ENCODE measurements at places on chromosomes 2 and 18.

GRCh38 chr2:189581354-189582139 is 961 bp upstream of the SLC40A1 start:
- DNase-seq: no peak

DNA sequence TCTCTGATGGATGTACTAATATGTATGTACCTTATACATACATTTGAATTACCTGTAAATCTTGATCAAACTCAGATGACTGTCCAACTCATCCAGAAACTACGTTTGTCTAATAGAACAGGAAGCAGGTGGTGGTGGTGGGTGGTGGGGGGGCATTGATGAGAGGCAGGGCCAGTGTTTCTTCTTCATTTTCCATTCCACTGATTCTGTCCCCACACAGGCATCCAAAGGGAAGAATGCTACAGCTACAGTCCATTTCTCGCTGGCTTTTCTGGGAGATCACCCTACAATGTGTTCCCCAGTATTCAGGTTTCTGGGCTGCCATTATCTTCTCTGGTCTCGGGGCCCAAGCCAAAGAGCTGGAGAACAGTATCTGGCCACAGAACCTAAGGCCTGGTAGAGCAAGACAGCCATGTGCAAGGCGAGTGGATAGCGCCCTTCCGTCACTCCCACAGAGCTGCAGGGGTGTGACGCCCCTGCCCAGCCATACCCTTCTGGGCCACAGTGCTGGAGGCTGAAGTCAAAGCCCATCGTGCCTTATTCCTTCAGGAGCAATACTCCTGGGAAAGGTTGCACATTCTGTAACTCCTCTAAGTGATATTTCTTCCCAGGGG is 54.5 kb downstream of the BCL11A start:
- no peak for DNase-seq

- no peak for DNase-seq
These were observed 66.6 kb downstream of the EFEMP1 start for GRCh38 chr2:55856936-55857335.

GRCh38 chr2:240930631-240931318 is 24.6 kb downstream of the CROCC2 start:
- DNase-seq: no peak

DNA sequence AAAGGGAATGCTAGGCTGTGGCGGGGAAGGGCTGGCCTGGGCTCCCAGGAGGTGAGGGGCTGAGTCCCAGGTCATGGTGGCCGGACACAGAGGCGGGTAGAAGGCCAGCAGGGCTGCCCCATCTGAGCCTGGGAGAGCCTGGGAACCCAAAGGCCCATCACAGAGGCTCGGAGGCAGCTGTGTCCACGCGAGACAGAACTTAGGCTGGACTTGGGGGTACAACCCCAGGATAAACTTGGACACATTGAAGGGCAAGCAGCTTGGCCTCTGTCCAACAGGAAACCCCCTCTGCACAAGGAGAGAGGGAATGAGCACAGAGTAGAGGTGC is 95.9 kb downstream of the ZFP36L2 start:
- no peak for DNase-seq

DNA sequence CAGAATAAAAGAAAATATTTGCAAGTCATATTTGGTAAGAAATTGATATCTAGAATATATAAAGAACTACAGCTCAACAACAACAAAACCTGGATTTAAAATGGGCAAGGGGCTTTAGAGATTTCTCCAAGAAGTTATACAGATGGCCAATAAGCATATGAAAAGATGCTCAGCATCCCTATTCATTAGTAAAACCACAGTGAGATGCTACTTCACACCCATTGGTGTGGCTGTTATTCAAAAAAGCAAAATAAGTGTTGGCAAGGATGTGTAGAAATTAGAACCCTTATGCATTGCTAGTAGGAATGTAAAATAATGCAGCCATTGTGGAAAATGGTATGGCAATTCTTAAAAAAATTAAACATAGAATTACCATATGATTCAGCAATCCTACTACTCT is 29.8 kb downstream of the TANK start:
- DNase-seq: no peak

GRCh38 chr2:108621087-108621559 is 86.9 kb downstream of the LIMS1 start:
- peak; percentile 46 for DNase-seq

DNA sequence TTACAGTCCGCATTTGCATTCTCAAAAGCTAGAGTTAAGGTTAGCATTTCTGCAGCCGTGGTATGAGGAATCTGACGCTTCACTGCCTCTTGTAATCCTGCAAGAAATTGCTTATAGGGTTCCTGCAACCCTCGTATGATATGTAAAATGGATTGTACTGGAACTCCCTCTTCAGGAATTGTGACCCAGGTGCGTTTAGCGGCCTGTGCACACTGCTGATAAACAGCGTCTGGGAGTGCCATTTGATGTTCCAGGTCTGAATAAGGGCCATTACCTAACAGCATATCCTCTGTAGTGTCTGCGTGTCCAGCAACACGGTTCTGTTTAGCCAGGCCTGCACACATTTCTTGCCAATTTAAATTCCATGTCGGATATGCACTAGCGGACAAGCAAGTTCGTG is 42.5 kb downstream of the CXCR4 start:
- no peak for DNase-seq

DNA sequence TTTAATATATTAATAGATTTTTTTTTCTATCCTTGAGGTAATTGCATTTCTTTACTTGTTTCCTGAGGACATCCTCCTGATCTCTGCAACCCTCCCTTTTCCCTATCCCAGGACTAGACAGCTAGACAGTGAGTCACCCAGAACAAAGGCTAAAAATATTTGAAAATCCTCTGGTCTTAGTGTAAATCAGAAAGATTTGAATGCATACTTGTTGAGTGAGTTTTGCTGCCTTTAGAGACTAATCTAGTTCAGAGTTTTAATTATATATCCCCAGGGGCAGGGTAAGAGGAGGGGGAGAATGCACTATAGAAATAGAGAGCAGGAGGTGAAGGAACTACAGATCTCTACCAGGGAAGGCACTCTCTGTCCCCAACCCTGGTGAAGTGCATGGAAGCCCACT is 202.3 kb upstream of the TCF4 start:
- no peak for DNase-seq

DNA sequence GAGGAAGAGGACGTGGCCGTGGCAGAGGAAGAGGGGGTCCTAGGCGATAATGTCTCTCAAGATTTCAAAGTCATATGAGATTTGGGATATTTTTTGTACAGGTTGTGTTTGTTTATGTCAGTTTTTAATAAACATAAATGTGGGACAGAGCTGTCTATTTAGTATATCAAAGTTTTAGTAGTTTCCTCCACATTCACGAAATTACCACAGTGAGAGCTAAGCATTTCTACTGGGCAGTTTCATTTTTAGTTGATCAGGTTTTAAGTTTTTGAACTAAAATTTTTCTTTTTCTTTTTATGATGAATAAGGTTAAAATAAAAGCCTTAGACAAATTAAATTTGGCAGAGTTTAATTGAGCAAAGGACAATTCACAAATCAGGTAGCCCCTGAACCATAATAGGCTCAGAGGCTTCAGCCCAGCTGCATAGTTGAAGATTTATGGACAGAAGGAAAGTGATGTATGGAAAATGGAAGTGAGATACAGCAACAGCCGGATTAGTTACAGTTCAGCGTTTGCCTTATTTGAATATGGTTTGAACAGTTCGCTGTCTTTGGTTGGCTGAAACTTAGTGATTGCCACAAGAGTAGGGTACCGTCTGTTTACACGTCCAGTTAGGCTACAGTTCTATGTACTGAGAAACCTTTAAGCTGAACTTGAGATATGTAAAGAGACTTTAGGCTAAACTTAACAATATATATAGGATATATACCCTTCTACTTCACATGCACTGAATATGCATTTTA is 17.1 kb downstream of the SNRPD1 start:
- DNase-seq: no peak

GRCh38 chr2:144159240-144159639 is 360.7 kb downstream of the ZEB2 start:
- DNase-seq: no peak

GRCh38 chr2:203376173-203376572 is 48.0 kb downstream of the ABI2 start:
- DNase-seq: no peak

DNA sequence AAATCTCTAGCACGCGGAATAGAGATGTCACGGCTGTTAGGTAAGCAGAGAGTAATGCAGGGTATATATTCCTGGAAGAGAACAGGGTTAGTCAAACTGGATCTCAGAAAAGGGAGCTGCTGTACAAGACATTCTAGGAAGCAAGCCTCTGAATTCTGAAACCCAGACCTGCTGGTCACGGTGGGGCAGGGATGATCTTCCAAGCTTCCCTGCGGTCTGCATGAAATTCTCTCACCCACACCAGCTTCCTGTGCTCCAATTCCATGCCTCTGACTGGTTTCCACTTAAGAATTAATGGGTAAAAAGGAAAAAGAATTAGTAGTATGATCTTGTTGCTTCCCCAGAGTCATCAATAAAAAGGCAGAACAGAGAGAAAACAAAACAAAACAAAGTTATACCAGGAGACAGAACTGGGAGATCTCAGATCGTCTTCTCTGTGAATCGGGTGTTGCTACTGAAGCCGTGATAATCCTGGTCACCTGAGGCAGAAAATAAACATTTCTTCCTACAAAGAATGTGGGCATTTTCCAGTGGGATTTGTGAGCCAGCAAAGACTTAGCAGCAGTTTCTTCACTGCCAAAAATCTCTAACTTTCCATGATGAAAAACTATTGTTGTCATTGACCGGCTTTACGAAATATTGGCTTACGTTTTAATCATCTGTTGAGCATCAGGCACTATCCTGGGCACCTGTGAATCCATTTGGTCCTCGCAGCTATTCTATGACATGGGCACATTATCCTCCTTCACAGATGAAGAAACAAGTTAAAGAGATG is 5.3 kb upstream of the CYP27C1 start:
- DNase-seq: no peak

GRCh38 chr2:174247474-174248186 is 702 bp downstream of the OLA1 start:
- no peak for DNase-seq

DNA sequence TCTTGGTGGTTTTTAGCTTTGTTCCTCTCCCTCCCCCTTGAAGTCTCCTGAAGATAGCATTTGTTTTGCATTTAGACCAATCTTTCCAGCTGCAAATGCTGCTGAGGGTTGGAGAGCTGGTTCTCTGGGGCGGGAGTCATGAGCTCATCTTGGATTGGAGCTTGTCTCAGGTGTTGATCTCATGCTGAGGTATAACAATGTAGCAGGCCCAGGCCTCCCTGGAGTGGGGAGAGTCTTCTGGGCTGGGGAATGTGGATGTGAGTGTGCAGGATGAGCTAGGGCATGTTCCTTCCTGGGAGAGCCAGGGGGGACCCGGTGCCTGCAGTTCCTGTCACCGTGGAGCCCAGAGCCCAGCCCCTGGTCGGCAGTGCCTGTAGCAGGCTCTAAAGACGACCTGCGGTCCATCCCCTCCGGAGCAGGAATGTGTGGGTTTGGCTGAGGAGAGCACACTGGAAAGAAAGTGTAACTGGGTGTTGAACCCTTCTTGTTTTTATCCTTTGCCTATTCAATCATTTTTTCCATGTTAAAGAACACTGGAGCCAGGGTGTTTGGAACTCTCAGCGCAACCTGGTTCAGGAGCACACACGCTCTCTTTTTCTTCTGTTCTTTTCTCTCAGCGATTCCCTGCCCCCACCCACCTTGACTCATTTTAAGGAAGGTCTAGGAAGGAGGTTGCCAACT is 2.7 kb downstream of the ZNF532 start:
- no peak for DNase-seq

GRCh38 chr2:136022396-136023146 is 37.1 kb upstream of the DARS1 start:
- DNase-seq: no peak

DNA sequence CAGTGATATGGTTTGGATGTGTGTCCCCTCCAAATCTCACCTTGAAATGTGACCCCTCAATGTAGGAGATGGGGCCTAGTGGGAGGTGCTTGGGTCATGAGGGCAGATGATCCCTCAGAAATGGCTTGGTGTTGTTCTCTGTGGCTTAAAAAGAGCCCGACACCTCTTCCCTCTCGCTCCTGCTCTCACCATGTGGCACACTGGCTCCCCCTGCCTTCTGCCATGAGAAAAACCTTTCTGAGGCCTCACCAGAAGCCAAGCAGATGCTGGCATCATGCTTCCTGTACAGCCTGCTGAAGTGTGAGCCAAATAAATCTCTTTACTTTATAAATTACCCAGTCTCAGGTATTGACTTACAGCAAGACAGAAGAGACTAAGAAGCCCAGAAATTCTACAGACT is 357.1 kb downstream of the NRXN1 start:
- no peak for DNase-seq

GRCh38 chr2:25068217-25068616 is 26.3 kb downstream of the EFR3B start:
- DNase-seq: no peak

- DNase-seq: no peak
These were observed 114.5 kb downstream of the RNF144A start for GRCh38 chr2:7031547-7032245.

GRCh38 chr18:21979759-21980158 is 189.6 kb upstream of the GATA6 start:
- DNase-seq: no peak

DNA sequence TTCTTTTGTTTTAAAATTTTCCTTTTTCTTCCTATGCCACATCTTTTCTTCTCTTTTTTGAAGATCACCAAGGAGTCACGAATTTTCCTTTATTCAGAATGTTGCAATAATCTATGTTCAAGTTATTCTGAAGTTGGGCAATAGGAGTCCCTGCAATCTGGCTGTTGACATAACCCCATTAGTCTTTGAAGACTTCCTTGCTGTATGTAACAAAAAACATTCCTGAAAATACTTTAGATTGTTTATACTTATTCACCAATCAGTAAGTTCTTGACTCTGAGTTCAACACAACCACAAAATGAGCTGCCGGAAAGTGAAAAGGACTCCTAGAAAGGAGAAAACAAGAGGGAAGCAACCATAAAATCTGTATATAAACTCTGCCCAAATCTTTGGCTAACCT is 62.8 kb downstream of the TMEM237 start:
- DNase-seq: no peak

DNA sequence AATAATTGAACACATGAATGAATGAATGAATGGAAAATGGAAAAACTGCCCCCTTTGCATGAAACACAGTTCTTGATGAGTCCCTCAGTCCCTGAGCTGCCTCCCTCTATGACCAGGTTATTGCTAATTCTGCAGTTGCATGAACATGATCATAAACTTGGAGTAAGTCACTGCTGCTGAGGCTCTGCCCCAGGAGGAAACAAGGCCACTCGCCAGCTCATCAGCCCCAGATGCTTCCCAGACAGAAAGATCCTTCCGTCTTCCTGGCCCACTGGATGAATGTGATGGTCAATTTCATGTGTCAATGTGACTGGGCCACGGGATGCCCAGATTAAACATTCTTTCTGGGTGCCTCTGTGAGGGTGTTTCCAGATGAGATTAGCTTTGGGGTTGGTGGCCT is 16.4 kb downstream of the GPR45 start:
- DNase-seq: no peak

Data from activated CD4-positive, alpha-beta T cell treated with anti-CD3 and anti-CD28 coated beads, Interleukin-2, amount 50 U/mL, for 24 hours (primary cell).